NCI-H446 (cell line): ENCODE measurements at places on chromosomes 2 and 18.
A peak's percentile ranks its signal among the peaks of the same experiment; 100 is the strongest.

- peak; percentile 30 for DNase-seq
Measured at GRCh38 chr2:199455545-199456382, 2.0 kb downstream of the SATB2 start.

DNA sequence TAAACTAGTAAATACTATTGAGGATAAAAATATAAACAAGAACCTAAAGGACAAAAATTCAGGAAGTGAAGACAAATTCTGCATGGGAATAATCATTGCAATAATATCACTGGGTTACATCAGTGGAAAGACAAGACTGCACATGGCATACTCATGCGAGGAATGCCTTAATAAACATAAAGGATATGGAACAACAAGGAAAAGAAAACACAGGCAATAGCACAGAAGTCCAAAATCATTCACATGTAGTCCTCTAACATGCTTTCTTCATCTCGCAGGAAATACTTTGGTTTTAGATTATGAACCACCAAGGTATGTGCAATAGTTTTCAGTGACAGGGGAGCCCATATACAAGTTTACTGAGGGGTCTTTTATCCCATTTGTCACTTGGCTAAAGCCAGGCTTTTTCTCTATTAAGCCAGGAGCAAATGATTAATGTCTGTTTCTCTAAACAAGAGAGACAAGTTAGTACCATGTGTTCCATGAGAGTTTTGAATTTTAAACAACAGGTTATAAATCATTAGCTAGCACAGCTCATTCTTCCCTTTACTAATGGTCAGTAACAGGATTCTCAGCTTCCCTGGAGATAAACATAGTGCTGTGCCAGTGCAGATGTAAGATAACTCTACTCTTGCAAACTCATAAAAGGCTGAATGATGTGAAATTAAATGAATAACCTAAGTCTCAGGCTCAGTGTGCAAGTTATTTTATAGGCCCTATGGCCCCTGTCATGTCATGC is 353.6 kb upstream of the FSIP2 start:
- DNase-seq = no peak

- no peak for DNase-seq
Measured at GRCh38 chr2:18788592-18788991, 199.2 kb upstream of the NT5C1B start.

DNA sequence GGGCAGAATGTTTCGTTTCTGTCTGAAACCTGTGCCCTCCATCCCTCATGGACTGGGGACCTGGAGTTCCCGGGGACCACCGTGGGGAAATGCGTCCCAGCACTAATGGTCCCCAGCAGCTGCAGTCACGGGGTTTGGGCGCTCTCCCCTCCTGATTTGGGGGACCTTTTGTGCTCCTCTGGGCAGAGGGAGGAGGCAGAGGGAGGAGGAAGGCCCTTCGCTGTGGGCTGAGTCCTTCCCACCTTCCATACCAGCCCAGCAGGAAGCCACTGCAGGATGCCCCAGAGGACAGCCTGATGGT is 3.2 kb downstream of the GPR35 start:
- DNase-seq = no peak

GRCh38 chr18:34637094-34637801 is 72.8 kb upstream of the DTNA start:
- no peak for DNase-seq

DNA sequence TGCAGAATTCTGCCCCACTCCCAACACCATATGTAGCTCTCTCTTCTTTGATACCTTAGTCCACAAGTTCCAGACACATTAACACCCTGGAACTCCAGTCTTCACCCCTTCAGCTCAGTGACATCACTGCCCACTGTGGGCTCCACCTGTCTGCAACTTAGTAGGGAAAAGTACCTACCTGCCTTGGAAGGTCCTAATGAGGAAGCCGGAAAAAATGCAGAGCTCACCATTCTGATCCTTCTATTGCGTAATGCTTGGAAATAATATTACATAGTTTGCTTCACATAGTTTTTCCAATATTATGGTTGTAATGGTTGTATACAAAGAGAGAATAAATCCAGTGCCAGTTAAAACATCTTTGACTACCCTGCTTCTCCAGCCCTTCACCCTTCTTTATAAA is 738.4 kb downstream of the RNF144A start:
- DNase-seq = no peak

- no peak for DNase-seq
Measured at GRCh38 chr18:23033056-23033455, 99.9 kb downstream of the RBBP8 start.

DNA sequence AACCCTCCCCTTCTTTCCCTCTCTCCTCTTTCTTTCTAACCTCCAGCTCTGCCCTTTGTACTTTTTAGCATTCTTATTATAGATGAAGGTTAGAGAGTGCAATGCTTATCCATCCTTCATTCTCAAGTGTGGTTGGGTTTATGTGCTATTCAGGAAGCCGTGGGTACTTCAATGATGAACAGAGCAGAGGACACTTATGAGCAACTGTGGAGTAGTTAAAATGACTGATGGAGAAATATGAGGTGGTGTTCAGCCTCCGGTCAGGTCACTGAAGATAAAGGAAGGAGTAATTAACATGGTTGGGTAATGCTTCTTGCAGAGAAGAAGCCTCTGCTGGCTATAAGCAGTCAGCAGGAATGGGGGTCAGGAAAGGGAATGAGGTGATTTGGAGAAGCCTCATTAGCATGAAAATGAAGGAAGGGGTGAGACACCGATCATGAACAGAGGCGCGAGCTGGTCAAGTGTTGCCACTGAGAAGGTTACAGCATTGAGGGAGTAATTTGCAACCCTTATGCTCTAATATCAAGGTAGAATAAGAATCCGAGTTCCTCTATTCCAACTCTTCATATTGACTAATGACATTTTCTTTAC is 174.7 kb downstream of the LPIN1 start:
- no peak for DNase-seq

DNA sequence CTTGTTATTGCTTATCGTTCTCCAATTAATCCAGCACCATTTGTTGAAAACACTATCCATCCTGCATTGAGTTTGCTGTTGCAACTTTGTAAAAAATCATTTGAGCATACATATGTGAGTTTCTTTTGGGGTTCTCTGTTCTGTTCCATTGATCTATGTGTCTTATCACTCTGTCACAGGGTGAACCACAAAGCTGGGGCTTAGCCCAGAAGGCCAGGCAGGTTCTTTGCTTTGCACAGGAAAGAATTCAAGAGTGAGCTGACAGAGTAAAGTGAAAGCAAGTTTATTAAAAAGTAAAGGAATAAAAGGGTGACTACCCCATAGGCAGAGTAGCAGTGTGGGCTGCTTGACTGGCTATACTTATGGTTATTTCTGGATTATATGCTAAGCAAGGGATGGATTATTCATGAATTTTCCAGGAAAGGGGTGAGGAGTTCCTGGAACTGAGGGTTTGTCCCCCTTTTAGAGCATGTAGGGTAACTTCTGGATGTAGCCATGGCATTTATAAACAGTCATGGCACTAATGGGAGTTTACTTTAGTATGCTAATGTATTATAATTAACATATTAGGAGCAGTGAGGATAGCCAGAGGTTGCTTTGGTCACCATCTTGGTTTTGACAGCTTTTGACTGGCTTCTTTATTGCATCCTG is 46.8 kb downstream of the RNF138 start:
- DNase-seq = no peak
